Amygdala (tissue), 56 donors: ENCODE measurements at places on chromosomes 6 and 20.

DNA sequence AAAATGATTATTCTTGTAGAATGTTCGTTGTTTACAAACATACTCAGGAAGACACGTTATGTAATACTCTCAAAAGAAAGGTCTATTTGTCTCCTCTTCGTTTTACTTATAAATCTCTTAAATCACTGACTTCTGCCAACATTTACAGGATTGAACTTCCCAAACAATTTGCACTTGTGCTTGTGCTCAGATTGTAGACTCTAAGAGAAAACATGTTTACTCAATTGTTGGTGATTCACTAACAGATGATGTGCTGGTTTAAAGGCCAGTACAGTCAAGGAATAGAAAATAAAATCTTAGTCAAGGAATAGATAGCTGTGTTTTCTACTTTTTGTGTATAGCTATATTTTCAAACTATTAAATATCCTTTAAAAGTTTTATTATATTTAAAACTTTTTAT, 172.8 kb downstream of the GJA1 start:
- no peak for DNase-seq

GRCh38 chr6:105771313-105771970, 314.7 kb upstream of the PRDM1 start:
- DNase-seq, result no peak

DNA sequence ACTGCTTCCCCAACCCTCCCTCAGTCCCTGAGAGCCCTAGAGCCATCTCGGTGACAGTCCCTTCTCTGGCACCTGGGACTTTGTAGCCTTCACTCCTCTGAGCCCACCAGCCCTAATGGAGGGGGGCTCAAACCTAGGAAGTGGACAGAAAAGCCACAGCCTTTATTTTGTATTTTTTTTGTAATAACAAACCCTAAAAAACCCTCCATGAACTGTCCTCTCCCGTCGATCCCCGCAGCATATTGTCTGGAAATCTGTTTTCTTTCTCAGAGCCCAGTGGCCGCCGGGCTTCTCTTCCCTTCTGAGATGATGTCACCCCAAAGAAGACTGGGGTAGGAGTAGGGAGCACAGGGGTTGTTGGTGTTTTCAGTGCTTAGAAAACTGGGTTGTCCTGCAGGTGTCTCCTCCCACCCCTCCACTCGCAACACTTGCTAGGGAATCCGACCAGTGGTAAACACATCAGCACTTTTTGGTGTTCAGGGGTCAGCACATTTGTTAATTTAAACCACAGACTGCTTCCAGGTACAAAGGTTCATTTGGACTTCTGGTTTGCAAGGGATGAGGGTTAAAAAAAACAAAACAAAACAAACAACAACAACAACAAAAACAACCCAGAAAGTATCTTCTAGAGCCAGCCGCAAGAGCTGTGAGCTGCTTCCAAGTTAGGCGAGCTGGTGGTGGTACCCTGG, 9.9 kb downstream of the PAX1 start:
- DNase-seq, result no peak

GRCh38 chr6:117206944-117207687, 58.2 kb upstream of the VGLL2 start:
- DNase-seq, result no peak

DNA sequence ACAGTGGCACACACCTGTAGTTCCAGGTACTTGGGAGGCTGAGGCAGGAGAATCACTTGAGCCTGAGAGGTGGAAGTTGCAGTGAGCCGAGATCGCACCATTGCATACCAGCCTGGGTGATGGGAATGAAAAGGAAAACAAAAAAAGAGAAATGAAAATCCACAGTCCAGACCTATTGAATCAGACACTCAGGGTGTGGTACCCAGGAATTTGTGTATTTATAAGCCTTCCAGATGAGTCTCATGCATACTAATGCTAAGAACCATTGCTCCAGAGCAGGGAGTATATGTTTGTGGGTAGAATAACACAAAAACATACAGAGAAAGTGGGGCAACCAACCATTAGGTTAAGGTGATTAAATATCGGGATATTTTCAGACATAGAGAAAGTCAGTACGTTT, 36.1 kb upstream of the PLCB4 start:
- DNase-seq, result no peak

- DNase-seq, result no peak
These were observed 120.5 kb downstream of the RTN4IP1 start for GRCh38 chr6:106508834-106509233.

DNA sequence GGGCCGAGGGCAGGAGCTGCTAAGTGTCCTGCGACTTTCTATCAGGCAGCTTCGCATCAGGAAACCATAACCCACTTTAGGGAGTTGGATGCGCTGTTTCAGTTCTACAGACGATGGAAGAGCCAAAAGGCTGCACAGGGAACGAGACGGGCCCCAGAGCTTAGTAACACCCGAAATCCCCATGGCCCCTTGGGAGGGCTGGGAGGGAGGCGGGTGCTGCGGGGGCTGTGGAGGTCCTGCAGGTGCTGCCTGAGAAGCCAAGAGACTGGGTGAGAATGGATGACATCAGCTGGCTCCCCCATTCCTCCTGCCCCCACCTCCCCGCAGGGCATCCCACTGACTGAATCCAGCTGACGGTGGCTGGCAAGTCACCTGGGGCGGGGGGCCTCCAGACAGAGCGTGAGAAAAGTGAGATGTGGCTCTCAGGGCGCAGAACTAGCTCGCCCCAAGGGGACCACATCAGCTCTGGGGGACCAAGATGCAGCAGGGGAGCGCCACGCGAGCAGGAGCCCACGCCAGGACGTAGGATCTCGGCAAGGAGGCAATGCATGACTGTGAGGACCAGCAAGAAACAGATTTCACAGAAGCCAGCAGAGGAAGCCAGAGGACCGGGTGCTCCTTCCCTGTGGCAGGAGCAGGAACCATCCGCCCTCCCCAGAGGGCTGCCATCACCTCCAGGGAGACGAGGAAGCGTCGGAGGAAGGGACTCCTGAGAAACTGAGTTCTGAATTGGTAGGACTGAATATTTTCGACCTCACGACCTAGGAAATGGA, 36.8 kb downstream of the PNLDC1 start:
- no peak for DNase-seq

GRCh38 chr6:136769124-136769523, 23.2 kb downstream of the MAP3K5 start:
- DNase-seq, result no peak

DNA sequence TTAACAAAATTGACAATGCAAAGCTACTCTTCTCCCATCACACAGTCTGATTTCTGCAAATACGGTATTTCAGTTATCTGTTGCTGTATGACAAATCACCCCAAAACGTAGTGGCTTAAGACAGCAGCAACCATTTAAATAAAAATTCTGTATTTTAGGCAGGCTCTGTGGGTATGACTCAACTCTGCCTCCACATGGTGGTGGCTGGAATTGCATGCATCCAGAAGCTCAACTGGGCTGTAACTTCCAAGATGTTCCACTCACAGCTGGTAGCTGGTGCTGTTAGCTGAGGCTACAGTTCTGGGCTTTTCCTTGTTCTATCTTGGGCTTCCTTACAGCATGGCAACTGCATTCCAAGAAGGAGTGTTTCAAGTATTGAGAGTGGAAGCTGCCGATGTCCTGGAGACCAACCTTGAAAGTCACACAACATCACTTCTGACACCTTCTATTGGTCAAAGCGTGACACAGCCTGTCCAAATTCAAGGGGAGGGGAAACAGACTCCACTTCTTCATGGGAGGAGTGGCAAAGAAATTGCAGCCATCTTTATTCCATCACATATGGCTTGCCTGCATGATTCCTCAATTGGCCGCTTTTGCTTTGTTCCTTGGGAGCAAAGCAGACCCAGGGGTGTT, 39.7 kb upstream of the TULP1 start:
- no peak for DNase-seq

DNA sequence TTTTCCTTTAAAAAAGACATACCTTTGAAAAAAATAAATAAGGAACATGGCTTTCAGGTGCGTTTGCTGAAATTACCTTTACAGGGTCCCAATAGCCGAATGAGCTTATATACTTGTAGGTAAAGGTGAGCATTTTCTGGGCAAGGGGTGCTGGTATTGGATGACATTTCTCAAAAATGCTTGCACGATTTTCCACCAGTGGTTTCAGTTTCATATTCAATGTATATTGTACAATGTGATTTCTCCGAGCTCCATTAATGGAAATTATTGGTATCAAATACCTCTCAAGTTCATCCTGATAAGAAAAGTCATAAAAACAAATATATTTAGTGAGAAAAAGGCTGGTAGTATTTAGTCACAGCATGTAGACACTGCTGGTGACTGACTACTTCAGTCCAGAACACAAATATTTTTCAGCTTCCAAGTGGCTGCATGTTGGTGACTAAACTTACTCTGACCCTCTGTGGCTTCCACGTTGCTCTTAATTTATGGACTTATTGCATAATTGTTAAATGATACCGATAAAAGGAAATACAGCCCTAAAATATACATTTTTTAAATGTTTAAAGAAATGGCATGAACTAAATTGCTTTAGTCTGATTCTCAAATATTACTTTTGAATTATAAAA, 32.9 kb upstream of the ZBTB24 start:
- DNase-seq, result no peak

GRCh38 chr6:25035174-25035511, 99.4 kb upstream of the RIPOR2 start:
- no peak for DNase-seq

GRCh38 chr6:13813621-13814175, 659 bp downstream of the MCUR1 start:
- peak; percentile 38 for DNase-seq

- DNase-seq, result no peak
These were observed 78.1 kb downstream of the PRDM1 start for GRCh38 chr6:106163966-106164877.

GRCh38 chr6:36662380-36662779, 16.1 kb upstream of the CDKN1A start:
- DNase-seq, result no peak

DNA sequence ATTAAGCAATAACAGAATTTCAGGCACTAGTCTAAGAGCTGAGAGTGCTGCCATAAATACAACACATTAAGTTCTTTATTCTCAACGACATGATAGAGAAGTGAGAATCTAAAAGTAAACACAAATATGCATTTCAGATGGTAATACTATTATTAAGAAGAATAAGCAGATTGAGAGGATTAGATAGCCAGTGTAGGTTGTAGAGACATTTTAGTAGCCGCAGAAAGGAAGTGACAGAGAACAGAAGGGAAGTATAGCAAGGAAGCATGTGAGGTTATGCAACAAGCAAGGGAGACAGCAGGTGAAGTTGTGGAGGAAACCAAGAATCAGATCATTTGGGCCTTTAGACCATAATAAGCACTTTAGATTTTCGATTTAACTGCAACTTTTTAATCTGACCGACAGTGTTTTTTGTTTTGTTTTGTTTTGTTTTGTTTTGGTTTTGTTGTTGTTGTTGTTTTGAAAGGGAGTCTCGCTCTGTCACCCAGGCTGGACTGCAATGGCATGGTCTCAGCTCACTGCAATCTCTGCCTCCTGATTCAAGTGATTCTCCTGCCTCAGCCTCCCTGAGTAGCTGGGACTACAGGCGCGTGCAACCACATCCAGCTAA, 737.0 kb upstream of the ADGRB3 start:
- DNase-seq, result no peak

DNA sequence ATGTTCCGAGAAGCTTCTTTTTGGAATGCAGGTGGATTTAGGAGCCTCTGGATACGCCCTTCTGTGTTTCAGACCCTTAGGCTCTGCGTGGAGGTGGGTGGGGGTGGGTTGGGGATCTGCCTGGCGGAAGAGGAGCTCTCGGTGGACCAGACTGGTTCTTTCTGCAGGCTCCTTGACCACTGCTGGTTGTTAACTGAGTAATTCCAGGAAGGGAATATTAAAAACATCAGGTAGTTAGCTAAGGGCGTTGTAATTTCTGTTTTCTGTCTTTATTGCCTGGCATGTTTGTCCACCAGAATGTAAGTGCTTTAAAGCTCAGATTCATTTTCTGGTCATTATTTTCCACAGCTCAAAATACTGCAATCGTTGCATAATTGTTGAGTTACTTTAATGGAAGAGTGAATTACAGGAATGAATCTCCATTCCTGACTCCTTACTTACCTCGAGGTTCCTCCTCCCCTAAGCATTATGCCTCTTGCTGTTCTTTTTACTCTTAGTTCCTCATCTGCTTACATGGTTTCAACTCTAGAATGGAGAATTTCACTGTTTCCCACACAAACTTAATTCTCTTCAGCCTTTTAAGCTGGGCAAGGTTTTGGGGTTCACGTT, 5.9 kb downstream of the CDYL start:
- DNase-seq, result no peak

DNA sequence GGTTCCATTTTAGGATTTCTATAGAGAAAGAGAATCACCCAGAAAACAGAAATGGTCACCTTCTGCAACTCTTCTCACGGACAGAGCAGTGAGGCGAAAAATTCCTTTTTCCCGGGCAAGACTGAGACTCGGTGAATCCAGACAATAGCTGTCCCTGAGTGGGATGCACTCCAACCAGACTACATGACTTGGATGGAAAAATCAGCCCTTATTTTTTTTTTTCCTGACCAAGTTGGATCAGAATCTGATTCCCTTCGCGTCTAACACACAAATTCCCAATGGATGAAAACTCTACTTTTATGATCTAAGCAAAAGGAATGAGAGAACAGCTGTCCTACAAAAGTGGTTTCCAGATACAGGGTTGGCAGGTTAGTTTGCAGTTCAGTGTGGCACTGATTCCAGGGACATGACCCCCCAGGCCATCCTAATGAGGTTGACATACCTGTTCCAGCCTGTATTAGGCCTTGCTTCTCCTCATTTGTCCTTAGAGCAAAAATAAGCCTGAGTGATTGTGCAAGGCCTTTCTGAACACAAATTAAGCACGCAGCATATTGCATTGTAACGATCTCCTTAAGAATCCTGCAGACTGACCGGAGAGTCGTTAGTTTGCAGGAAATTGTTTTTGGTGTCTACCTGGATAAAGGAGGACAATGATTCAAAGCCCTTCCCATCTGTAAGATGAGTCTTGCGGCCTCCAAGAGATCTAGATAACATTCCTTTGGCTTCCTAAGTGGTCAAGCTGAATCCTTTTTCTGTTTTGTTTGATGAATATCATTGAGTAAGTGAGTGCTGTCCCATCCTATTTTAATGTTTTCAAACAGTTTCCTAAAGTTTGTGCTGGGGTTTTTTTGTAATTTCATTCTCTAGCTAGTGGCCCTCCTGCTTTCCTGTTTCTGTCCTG, 1.5 kb upstream of the NEDD9 start:
- no peak for DNase-seq

GRCh38 chr6:144657691-144658090, 372.6 kb downstream of the UTRN start:
- DNase-seq, result no peak

DNA sequence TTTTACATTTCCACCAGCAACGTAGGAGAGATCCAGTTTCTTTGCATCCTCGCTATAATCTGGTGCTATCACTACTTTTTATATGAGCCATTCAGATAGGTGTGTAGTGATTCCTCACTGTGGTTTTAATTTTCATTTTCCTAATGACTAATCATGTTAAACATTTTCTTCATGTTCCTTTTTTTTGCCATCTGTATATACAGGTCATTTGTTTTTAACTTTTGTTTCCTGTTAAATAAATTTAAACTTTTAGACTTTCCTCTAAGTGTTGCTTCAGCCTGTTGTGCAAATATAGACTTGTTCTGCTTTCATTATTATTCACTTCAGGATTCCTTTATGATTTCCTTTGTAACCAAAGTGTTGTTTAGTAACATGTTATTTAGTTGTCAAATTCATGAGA, 697.4 kb downstream of the PTPRT start:
- no peak for DNase-seq

GRCh38 chr6:12916006-12916405, 199.4 kb downstream of the PHACTR1 start:
- no peak for DNase-seq

- no peak for DNase-seq
These were observed 104.8 kb downstream of the NCOA3 start for GRCh38 chr20:47606414-47606982.
